WTC11 (cell line): ENCODE measurements at places on chromosomes 2 and 18.

DNA sequence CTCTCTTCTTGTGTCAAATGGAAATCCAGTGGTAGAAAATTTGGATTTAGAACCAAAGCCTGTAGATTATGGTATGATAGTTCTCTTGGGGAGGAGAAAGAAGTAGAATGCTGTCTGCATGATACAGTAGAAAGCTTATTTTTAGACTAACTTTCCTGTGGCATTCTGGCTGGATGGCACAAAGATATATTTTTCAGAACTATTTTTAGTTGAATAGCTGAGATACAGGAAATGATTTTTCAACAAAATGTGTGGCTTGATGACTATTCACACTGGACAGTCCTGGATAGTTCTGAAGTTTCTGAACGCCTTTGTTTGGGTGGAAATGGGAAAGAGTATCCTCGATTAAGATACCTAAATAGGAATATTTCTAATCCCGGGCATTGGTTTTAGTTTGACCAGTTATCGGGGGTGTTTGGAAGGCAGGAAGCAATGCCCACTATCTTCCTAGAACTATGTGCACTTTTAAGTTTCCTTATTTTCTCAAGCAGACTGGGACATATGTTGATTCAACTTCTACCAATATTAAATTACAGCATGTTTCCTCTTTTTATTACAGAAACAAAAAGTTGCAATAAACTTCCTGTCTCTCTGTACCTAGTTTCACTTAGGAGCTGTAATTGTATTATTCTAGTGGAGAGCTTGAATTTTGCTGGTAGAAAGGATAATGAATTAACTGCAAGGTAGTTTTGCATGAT lies 32.1 kb downstream of the GDF7 start:
- DNase-seq: no peak

DNA sequence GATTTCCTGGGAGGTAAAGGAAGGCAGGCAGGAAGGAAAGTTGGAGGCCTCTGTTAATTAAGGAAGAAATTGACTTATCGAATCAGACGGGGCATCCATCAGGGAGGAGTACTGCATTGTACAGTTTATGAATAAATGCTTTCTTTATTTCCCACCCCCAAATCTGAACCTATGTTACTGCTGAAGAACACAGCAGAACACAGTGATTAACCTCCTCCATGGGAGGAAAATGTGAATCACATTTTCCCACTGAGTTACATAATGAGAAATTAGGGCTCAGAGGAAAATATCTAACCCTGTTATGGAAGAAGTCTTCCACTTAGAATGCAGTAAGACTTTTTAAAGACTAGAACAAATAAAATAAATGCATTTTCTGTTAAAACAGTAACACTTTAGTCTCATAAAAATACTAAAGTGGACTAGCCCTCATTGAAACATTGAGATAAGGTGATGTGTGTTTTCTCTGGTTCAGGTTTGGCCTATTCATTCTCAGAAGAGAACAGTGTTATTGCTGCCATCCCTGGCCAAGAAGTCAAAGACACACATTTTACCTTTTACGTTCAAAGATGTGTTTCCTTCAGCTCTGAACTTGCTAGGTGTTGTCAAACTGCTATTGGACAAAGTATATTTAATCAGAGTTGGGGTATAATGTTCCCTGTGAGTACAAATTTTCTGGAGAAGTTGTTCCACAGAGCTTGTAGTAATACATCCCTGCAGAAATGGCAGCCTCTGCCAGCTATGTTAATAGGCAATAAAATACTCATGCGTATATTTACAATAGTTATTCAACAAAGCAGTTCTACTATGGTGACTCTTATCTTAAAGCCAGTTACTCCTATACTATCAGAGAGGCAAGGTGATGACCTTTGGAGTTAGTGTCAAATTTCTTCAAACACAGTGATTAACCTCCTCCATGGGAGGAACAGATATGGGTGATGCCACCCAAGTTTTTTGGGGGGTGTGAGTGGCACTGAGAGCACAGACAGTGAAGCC lies 11.1 kb downstream of the DNAH6 start:
- DNase-seq: no peak

- no peak for DNase-seq
Observed at GRCh38 chr2:183383854-183384253, 259.6 kb downstream of the NUP35 start.

DNA sequence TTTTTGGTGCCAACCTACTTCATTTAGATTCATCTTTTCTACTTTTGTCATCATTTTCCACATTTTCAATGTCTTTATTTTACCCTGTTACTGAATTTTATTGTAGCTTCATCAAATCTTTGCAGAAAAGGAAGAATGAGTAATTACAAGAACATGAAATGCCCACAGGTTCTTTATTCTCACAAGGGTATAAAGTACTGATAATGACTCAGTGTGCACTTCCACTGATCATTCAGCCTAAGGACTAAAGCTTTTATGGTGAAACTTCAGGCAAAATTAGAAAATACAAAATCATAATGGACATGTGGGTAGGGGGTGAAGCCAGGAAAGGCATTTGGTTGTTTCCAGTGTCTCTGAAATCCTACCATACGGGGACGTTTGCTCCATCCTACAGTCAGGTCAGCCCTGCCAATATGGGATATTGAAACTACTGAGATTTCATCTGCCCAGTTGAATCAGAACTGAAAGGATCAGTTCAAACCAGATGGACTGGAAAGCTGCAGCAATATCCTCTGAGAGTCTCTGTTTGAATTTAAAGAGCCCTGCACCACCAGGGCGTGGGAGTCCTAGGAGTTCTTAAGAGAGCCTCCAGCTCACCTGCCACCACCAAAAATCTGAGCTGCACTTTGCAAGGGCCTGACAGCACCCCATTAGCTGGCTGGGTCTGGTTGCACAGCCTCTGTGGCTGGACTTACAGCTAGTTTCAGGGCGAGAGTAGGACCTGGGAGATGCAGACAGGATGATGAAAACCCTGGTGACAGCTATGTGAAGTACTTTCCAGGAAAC lies 390.4 kb downstream of the CMPK2 start:
- no peak for DNase-seq

DNA sequence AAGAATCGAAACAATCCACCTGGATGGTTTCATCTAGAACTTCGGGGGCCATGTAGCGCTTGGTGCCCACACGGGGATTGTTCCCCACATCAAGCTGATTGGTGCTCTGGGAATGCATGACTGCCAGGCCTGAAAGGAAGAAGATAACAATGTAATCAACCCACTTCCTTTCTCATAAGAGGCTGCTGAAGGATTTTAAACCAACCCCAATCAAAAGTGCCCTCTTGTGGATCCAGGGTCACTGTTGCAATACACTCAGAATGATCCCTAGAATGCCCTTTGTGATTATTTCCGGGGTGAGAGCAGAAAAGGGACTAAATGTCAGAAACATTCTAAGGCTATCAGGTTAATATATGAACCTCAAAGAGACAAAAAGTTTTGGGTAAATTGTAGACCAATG lies 115.2 kb downstream of the ACVR1 start:
- DNase-seq: no peak

- DNase-seq: no peak
Observed at GRCh38 chr2:173511942-173512341, 157.3 kb downstream of the CDCA7 start.
